A673 (cell line): ENCODE measurements at places on chromosomes 7 and 10.

DNA sequence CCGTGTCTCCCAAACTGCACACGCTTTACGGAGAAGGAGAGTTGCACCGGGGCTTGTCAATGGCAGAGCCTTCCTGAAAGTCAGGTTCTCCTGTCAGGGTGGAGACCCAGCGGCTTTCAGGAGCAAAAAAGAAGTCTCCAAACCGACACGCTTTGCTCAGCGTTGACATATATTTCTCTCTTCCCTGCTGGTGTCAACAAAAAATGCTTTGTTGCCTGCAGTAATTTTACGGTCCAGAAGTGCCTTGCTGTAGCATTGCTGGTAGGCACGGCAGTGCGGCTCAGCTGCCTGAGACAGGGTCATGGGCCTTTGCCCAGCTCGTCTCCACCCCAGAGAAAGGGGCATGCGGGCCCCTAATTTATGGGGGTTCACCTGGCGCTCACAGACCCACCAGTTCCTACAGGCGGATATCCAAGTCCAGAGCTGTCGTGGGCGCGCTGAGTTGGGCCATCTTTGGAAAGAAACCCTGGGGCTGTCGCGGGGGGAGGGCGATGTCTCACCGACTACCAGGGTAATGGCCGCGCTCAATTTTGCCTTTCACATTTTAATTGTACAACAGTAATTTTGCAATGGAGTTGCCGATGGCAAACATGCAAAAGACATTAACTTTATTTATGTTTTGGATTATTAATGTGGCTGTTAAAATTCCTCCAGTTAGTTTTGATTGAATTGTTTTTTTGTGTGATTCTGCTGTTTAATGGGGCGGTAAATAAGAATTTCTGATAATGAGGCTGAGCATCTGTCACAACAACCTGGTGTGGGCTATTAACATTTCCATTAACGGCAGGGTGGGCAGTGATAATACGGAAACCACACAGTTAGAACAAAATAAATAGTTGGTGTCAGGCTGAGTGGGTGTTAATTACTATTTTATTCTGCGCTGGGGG lies 478.2 kb upstream of the FOXK1 start:
- no peak for DNase-seq

GRCh38 chr7:116582806-116583444 lies 58.1 kb downstream of the CAV1 start:
- peak; percentile 90 for DNase-seq

DNA sequence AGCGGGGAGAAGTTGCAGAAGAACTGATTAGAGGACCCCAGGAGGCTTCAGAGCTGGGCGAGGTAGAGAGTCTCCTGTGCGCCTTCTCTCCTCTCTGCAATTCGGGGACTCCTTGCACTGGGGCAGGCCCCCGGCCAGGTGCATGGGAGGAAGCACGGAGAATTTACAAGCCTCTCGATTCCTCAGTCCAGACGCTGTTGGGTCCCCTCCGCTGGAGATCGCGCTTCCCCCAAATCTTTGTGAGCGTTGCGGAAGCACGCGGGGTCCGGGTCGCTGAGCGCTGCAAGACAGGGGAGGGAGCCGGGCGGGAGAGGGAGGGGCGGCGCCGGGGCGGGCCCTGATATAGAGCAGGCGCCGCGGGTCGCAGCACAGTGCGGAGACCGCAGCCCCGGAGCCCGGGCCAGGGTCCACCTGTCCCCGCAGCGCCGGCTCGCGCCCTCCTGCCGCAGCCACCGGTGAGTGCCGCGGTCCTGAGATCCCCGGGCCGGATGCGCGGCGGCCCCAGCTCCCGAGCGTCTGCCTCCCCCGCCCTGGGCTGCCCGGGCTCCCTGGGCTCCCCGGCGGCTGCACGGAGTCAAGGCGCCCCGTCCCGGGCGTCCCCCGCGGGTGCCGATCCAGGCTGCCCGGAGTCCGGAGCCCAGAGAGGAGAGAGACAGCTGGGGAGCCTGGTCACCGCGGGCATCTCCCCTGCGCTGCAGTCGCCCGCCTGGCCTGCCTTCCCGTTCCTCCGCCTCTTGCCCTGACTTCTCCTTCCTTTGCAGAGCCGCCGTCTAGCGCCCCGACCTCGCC lies at the start of gene PLAU:
PLAU (plus strand) TSS at position 369 of the 789 bp plus-strand sequence. CDS start 424 bp downstream, outside the sequence.
- DNase-seq = peak; percentile 55

DNA sequence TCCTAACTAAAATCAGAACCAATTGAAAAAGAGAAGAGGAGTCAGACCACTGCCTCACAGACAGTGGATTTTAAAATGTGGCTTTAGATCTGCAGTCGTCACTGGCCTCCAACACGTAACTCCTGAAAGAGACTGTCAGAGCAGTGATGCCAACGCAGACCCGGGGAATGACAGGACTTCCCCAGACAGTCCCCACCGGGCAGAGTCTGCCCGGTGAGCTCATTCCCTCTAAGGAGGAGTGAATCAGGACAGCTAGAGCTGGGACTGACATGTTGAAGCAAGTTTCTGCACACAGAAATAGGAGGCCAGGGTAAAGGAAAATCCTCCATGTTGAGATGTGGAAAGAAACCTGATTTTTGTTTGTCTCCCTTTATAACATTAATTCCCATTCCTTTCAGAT lies 105.0 kb downstream of the TES start:
- DNase-seq = no peak

DNA sequence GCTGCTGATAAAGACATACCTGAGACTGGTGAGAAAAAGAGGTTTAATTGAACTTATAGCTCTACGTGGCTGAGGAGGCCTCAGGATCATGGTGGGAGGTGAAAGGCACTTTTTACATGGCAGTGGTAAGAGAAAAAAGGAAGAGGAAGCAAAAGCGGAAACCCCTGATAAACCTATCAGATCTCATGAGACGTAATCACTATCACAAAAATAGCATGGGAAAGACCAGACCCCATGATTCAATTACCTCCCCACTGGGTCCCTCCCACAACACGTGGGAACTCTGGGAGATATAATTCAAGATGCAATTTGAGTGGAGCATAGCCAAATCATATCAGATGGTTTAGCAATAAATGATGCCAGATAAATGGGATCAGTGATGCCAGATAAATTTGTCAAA lies 892.0 kb upstream of the CELF2 start:
- DNase-seq = no peak

- DNase-seq = no peak
Observed at GRCh38 chr7:30824821-30825720, 53.9 kb downstream of the MINDY4 start.

GRCh38 chr10:47253651-47254375 lies 46.2 kb upstream of the GDF10 start:
- DNase-seq = no peak

DNA sequence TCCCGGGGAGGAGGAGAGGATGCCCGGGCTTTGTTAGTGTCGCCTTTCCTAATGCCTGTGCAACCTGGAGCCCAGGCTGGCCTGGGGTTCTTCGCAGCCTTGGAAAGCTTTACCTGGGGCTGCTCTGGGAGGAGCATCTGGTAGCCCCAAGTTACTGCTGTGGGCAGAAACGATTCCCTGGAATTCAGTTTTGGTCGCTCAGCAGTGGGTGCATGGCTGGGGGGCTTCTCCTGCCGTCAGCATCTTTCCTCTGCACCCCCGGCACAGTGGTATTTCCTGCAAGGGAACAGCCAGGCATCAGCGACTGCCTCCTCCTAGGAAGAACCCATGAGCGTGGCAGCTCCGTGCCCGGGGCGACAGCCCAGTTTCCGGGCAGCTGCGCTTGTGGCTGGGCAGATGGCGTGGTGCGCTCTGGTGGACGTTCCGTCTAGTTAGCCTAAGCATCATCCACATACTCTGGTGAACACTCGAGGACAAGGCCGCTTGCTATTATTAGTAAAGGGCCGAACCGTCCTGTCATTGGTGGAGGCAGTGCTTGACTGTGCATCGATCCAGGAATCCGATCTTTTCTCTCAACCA lies 107.0 kb upstream of the BTBD16 start:
- no peak for DNase-seq

- DNase-seq = peak; percentile 77
Observed at GRCh38 chr10:49761789-49762565, at the start of gene OGDHL. OGDHL (minus strand) TSS chr10:49762323; CDS start chr10:49758592, 3,731 bp downstream.

DNA sequence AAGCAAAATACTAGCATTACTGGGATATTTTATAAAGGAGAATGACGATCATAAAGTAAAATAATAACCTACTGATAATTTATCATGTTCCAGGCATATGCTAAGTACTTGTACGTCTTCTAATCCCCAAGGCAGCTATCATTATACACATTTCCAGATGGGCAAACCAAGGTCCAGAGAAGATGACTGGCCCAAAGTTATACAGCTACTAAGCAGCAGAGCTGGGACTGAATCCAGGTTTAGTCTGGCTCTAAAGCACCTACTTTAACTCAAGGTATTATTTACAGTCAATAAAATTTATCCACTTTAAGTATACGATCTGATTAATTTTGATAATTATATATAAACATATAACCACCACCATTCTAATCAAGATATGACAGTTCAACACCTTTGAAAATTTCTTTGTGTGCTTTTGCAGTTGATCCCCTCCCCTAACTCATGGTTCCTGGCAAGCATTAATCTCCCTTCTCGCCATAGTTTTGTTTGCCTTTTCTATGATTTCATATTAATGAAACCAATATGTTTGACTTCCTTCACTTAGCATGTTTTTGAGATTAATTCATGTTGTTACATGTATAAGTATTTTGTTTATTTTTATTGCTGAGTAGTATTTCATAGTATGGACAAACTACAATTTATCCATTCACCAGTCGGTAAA lies 126.7 kb downstream of the CPEB3 start:
- no peak for DNase-seq

DNA sequence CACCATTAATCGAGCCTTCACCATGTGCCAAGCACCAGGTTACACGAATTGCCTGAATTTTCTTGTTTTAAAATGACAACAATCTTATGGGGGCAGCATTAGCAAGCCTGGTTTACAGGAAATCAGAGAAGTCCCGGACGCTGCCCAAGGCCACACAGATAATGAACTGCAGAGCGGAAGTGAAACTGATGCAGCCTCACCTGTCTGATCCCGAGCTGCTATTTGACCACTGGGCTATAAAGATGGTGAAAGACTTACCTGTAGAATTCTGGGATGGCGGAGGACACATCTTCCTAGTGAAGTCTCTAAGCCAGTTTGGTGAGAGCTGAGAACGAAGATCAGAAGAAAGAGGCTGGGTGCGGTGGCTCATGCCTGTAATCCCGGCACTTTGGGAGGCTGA lies 21.7 kb upstream of the GALNTL5 start:
- no peak for DNase-seq

GRCh38 chr7:80764132-80764531 lies 125.7 kb downstream of the CD36 start:
- peak; percentile 74 for DNase-seq

- DNase-seq = no peak
Observed at GRCh38 chr7:45710271-45711160, 136.3 kb downstream of the ADCY1 start.

DNA sequence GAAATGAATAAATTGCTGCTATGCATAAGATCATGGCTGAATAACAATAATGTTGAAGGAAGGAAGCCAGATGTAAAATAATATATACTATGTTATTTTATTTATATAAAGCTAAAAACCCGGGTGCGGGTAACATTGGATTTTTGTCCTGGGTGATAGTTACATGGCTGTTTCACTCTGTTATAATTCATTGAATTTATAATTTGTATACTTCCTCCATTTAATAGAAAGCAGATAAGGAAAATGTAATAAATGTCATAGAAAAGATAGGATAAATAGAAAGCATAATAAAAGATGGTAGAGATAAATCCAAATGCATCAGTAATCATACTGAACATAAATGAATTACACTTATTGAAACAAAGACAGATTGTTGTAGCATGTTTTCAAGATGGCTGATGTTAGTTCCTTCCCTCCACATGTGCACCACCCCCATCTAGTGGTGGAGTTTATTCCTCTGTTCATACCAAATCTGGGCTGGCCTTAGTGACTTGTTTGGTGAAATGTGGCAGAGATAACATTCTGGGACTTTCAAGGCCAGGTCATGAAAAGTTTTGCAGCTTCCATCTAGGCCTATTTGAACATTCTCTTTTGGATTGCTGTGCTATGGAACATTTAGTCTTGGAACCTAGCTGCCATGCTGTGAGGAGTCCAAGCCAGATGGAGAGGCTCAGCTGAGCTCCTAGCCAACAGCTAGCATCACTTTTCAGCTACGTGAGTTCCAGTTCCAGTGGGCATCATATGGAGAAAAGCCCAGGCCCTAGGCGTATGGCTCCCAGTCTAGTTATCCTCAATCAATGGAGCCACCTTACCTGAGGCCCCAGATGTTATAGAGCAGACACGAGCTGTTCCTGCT lies 46.9 kb downstream of the AHCYL2 start:
- peak; percentile 88 for DNase-seq

GRCh38 chr7:29955075-29955792 lies 34.4 kb downstream of the SCRN1 start:
- no peak for DNase-seq

GRCh38 chr10:33600381-33600780 lies 265.9 kb upstream of the NRP1 start:
- DNase-seq = no peak

DNA sequence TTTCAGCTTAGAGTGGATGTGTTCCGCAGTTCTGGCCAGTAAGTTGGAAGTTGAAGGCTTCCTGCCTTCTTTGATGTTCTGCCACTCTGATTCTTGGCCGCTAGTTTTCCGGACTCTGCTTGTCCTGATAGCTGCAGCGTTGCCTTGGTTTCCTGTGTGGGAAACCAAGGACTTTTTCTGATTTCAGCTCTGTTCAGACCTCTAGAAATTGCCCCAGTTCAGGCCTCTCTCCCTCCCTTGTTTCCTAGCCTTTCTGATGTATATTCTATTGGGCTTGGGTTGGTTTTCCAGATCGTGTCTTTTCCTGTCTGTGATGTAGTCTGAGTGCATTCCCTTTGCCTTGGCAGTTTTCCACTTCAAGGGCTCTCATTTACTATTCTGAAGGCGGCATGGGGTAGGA lies 318.7 kb downstream of the BBS9 start:
- DNase-seq = no peak

DNA sequence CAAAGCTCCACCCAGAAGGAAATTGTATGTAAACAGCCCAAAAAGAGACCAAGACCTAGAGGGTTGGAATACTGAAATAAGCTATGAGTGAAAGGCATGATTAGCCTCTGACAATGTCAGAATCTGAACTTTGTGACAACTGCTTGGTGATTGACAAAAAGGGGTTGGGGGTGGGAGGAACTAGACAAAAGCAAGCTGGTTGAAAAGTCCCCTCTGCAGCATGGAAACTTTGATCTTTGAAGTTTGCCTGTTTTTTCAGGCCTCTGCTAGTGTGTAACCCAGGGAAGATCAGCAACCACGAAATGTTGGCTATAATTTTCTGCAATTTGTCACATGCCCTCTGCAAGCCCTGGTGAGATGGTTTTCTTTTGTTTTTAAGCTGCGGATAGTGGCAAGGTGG lies 104.8 kb upstream of the SLC25A13 start:
- no peak for DNase-seq

- DNase-seq = no peak
Observed at GRCh38 chr7:21334906-21335305, 93.0 kb upstream of the SP4 start.

GRCh38 chr7:22213081-22213480 lies 143.9 kb downstream of the RAPGEF5 start:
- no peak for DNase-seq

DNA sequence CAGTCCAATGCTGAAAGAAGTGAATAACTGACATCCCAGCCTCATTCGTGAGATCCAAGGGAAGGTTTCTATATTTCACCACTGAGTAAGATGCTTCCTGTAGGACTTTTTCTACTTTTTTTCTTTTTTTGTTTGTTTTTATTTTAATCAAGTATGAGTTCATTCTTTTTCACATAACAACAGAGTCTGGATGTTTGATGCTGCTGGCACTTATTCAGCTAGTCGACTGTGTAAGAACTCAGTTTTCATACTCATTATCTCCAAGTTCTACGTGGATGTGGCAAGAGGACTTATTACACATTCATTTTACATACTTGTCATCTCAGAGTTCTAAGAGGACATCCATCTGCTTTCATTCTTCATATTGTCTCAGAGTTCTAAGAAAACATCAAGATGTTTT lies 86.9 kb downstream of the CPXM2 start:
- no peak for DNase-seq

GRCh38 chr10:103295374-103296015 lies 18.6 kb downstream of the INA start:
- no peak for DNase-seq
